ENCODE measurements at places on chromosomes 7 and 10.
A peak's percentile ranks its signal among the peaks of the same experiment; 100 is the strongest.

- peak; percentile 29 for DNase-seq
These were observed 18.0 kb downstream of the CAMK2B start for GRCh38 chr7:44307301-44307900.

- DNase-seq: no peak
These were observed 94.4 kb upstream of the FZD1 start for GRCh38 chr7:91169830-91170191.

DNA sequence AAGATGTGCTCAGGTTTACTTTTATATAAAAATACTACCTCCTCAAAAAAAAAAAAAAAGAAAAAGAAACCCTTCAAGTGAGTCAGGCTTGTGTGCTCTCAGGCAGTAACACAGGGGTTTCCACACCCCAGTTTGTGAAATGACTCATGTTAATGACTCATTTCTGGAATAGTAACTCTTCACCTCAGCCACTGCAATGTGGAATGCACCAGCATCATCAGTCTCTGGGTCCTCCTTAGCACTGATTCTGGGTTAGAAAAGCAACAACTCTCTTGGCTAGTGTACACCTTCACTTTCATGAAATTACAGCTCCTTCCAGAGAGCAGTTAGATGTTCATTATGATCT is 110.6 kb downstream of the EMX2 start:
- DNase-seq: peak; percentile 23

- no peak for DNase-seq
These were observed 87.3 kb upstream of the TARP start for GRCh38 chr7:38360776-38361175.

DNA sequence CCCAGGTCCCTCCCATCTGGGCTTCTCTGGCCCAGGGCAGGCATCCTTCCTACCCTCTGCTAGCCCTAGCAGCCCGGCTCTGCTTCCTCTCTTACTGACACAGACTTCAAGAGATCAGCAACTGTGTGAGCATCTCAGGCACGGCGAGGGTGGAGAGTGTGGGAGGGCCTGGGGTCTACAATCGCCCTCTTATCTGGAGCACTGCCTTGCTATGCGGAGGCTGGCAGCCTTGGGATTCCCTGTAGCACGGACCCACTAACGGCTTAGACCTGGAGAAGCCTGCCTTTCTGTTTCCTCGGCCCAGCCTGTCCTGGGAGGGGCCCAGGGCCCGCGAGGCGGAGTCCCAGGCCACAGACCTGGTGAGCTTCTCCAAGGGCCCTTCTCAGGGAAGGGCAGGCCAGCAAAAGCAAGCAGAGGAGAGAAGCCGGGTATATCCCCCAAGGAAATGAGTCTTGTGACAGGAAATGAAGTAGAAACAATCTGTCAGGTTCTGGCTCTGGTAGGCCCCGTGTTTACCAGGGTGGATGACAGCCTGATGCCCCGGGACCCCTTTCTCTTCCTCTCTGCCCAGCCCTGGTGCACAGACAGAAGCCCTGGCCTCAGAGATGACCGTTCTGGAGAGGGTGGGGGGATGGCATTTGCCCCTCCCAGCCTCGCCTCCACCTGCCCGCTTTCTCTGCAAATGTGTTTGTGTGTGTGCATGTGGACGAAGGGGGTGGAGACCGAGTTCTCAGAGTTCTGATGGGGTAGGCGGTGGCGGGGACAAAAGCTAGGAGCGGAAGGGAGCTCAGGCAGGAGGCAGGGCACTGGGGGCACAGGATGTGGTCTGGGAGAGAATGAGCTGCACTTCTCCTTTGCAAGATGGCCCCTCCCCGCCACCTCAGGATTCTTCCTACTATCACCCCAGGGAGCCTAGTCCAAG is 2.5 kb downstream of the LRCH4 start:
- DNase-seq: peak; percentile 70

GRCh38 chr10:100345570-100346330 is 1.3 kb upstream of the SCD start:
- DNase-seq: no peak

- no peak for DNase-seq
These were observed 174.6 kb downstream of the CCDC71L start for GRCh38 chr7:106486331-106486730.

GRCh38 chr7:47962262-47962661 is 14.0 kb upstream of the PKD1L1 start:
- no peak for DNase-seq

DNA sequence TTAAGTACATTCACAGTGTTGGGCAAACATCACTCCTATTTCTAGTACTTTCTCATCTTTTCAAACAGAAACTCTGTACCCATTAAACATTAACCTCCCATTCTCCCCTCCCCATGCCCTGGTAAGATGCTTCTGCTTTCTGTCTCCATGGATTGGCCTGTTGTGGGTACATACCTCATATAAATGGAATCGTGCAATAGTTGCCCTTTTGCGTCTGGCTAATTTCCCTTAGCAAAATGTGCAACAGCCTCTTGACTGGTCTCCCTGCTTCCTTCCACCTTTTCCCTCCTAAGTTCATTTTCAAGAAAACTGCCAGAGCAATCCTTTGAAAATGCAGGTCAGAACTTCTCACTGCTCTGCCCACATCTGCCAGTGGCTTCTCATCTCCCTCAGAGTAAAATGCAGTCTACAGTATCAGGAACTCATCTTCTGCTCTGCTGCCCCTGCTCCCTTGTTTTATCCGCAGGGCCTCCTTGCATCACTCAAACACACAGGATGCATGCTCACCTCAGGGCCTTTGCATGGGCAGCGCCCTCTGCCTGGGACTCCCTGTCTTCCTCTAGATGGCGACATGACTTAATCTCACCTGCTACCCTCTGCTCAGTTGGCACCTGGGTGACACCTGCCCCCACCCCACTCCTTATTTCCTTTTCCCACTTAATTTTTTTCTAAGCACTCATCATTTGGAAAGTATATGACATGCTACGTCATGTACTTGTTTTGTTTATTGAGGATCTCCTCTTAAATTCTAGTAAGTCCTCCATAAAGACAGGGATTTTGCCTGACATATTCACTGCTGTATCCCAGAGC is 44.3 kb upstream of the ECHDC3 start:
- no peak for DNase-seq

GRCh38 chr10:22550732-22551131 is 163.6 kb downstream of the PIP4K2A start:
- peak; percentile 80 for DNase-seq

DNA sequence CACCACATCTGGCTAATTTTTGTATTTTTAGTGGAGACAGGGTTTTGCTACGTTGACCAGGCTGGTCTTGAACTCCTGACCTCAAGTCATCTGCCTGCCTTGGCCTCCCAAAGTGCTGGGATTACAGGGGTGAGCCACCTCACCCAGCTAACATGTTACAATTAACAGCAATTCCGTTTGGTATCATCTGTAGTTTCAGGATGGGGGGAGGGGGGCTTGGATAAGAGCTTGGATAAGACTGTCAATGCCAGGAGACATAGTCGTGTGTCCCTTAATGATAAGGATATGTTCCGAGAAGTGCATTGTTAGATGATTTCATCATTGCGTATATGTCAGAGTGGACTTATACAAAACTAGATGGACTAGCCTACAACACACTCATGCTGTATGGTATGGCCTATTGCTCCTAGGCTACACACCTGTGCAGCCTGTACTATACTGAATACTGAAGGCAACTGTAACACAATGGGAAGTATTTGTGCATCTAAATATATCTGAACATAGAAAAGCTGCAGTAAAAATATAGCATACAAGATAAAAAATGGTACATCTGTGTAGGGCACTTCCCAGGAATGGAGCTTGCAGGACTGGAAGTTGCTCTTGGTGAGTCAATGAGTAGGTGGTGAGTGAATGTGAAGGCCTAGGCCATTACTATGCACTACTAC is 103.9 kb upstream of the TNS3 start:
- DNase-seq: no peak

- no peak for DNase-seq
These were observed 126.6 kb upstream of the LYZL2 start for GRCh38 chr10:30756151-30756550.

- DNase-seq: no peak
These were observed 34.7 kb upstream of the XPNPEP1 start for GRCh38 chr10:109958059-109958458.

- DNase-seq: no peak
These were observed 5.7 kb upstream of the ZNF503 start for GRCh38 chr10:75407224-75407712.

DNA sequence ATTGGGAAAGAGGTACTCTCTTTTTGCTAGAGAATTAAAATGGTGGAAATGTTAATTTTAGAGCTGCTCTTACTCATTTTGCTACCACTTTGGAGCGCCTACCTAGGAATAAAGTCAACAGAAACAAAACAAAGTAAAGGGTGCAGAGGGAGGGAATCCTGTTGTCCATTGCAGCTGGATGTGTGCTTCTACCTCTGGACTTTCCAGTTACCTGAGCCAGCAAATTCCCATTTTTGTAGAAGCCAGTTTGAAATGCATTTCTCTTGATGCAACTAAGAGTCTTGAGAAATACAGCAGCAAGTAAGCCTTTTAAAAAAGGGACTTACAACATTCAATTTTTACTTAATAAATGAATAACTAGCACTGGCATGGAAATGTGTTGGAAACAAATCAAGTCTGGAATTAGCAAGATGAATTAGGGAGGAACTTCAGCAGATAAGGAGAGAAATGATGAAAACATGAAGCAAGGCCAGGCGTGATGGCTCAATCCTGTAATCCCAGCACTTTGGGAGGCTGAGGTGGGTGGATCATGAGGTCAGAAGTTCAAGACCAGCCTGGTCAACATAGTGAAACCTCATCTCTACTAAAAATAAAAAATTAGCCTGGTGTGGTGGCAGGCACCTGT is 113.5 kb upstream of the CTTNBP2 start:
- no peak for DNase-seq

DNA sequence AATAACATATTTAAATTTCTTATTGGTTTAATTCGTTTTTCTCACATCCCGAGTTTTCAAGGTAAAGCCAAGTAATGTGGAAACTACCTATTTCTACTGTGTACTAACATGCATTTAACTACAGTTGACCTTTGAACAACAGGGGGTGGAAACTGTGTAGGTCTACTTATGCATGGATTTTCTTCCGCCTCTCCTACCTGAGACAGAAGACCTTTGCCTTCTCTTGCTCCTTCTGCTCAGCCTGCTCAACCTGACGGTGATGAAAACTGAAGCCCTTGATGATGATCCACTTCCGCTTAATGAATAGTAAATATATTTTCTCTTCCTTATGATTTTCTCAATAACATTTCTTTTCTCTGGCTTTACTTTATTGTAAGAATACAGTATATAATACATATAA is 18.5 kb downstream of the MEOX2 start:
- no peak for DNase-seq

DNA sequence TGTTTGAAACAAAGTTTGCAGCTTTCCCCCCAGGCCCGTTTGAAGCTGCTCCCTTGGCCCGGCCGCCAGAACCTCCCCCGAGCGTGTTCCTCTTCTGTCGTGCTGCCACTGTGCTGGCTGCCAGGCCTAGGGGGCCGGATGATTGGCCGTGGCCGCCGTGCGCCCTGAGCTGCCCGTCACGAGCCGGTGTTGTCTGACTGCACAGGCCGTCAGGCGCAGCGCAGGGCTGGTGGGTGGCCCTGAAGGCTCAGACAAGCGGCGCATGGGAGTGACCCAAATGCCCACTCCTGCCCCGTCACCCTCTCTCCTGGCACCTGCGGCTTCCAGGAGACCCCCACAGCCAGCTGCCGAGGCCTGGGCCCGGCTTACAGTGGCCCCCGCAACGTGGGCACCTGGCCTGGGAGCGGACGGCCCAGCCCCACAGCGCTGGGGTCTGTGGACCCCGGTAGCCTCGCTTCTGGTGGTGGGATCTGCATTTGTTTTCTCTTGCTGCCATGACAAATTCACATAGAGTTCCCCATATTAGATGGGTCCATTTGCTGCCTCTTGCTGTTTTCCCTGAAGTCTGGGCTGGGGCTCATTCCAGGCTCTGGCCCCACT is 13.1 kb downstream of the JAKMIP3 start:
- no peak for DNase-seq

- DNase-seq: no peak
These were observed 325.9 kb downstream of the GFRA1 start for GRCh38 chr10:115947104-115947503.

DNA sequence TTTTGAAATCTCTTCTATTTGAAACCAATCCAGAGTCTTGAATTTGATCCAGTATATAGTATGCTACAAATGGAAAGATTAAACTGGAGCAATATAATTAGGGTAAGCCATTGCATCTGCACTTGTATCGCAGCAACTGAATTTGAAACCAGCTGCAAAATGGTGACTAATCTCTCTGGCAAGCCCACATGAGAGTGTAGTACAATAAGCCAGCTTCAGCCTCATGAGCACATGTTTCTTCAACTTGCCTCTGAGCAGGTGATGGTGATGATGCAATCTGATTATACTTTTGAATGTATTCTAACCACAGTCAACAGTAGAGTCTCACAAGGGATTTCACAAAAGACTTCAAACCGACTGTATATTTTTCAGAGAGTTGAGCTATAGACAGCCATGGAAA is 829 bp upstream of the RPA3 start:
- DNase-seq: peak; percentile 48

- DNase-seq: no peak
These were observed 253.2 kb downstream of the POLR1F start for GRCh38 chr7:19455623-19456022.

DNA sequence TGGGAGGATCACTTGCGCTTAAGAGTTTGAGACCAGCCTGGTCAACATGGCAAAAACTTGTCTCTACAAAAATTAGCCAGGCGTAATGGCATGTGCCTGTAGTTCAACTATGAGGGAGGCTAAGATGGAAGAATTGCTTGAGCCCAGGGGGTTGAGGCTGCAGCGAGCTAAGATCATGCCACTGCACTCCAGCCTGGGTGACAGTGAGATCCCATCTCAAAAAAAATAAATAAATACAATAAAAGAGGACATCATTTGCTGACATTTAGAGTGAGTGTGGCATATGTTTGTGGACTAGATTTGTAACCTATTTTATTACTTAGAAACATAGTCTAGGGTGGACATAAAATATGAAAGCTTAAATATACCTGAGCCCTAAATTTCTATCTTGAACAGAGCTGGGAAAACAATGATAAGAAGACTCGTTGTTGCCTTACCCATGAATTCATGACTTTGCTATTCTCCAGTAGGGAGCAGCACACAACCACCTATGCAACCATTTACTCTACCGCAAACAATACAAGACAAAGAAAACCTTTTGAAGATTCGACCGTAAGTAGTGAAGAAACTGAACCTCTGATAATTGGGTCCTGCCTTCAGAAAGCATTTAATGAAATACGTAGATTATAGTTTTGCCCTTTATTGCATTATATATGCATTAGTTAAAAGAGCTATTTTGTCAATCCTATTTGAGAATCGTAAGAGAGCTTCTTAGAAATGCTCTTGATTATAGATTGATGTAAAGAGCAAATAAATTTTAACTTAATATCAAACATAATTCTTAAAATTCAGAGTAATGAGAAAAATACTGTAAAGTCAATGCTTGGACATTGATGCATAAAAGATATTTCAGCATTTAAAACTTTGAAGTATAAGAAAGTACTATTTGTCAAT is 83.5 kb downstream of the GNAT3 start:
- DNase-seq: no peak

GRCh38 chr10:18423058-18423637 is 228.2 kb downstream of the NSUN6 start:
- no peak for DNase-seq

DNA sequence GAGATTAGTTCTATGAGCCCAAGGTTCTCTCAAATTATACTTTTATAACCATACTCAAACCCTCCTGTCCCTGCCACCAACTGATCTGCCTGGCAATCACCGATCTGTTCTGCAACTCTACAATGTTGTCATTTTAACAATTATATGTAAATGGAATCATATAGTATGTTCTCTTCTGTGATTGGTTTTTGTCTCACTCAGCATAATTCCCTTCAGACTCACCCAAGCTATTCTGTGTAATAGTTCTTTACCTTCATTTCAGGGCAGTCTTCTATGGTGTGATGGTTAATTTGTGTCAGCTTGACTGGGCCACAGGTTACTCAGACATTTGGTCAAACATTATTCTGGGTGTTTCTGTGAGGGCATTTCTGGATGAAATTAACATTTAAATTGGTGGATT is 181.9 kb upstream of the CXCL12 start:
- no peak for DNase-seq

Measured in stimulated activated CD4-positive, alpha-beta T cell treated with anti-CD3 and anti-CD28 coated beads, Interleukin-2, amount 100 ng/mL, for 24 hours (primary cell).